Activated naive CD8-positive, alpha-beta T cell treated with anti-CD3 and anti-CD28 coated beads, Interleukin-2, amount 10 ng/mL, durations not matched to agents 7 days and 5 days (primary cell): ENCODE measurements at places on chromosomes 3 and 15.

DNA sequence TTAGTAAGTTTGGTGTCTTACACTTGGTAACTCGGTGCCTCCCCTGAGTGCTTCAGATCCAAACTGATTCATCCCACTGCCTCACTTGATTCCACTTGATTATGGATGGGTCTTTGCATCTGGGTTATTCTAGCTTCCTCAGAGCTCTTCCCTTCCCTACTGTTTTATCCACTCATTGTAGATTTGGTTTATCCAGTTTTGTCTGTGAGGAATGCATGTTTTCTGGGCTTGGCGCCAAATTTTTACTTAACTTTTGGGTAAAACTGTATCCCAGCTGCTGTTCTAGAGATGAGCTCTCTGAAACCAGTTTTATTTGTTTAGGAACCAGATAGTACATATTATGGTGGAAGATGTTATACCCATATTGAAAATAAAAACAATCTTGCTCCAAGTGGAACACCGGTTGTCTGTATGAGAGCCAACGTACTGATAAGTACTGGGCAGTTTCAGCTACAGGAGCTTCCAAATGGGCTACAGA is 20.9 kb downstream of the RAD54L2 start:
- DNase-seq, result no peak

- no peak for DNase-seq
Measured at GRCh38 chr3:123338620-123339061, 110.2 kb downstream of the ADCY5 start.

DNA sequence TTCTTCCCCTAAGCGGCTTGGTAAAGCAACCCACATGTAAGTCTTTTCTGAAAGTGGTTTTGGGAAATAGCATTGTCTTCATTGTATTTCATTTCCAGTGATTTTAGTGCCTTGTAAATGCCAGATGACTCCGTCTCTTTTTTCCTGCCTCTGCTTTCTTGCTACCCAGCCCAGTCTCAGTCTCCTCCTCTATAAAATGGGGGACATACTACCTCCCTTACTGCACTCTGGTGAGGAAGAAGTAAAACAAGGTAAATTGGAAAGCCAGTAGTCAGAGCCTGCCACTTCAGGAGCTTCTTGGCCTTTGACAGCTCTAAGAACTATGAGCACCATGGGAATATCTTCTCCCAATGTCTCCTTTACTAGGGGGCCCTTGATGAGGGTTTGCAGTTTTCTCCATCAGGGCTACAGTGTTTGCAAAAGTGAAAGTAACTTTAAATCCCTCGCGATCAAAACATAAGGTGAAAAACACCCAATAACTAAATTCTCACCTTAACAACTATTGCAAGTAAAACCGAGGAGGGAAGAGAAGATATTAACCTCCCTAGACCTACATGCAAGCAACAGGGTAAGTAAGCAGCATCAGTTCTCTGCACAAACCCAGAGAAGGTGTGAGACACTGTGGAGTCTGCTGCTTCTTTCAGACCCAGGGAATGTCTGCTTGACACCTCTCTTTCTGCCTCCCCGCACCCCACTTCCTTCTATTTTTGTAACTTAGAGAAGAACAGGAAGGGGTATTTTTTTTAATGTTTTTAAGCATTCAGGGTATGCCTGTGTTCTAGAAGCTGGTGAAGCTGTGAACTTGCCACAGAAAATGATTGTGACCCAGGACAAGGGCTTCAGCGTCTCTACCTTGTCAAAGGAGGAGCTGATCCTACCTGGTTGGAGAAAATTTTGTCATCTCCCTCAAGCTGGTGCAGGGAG is 159.1 kb upstream of the EOMES start:
- peak; percentile 44 for DNase-seq

DNA sequence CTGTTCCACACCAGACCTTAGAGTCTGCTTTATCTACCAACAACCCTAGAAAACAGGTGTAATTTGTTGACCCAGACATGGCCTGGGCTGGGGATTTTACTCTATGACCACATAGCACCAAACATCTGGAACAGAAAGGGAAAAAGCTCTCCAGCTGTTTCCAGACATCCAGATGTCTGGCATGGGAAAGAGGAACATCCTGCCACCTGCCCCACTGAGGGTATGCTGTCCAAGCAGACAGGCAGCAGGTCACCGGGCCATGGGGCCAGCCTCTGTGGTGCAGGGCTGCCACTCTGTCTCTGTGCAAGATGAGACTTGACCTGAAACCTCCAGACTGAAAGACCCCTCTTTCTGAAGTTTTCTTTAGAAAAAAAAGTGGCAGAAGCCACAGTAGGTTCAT is 359.3 kb upstream of the ICE2 start:
- no peak for DNase-seq

- DNase-seq, result no peak
Measured at GRCh38 chr15:43868406-43868805, 41.6 kb downstream of the WDR76 start.

- DNase-seq, result no peak
Measured at GRCh38 chr15:34682674-34683073, 72.1 kb downstream of the GJD2 start.

DNA sequence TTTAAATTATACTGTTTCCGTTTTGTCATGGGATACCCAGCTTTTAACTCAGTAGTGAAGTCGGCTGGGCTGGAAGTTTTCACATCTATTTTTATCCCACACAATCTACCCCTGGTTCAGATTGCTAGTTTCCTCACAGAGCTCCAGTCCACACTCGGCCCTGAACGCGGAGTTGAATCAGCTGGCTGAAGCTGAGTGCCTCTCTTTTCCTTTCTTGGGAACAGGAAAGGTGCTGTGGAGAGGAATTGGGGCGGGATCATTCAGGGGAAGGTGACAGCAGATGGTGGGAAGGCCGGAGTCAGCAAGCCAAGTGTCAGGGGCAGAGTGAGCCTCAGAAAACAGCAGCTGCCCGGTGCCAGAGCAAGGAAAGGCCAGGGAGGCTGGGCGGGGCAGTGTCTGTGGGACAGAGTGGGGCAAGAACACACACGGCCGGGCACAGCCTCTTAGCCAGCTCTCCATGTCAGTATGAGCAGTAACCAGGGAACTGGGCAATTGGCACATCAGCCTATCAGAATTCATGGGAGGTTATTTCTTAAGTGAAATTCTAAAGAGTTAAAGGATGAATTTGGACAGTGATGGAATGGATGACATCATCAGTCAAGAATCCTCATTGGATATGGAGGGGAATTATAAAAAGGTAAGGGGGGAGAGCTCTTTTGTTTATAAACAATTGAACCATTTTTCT is 135.7 kb upstream of the IL12A start:
- no peak for DNase-seq

DNA sequence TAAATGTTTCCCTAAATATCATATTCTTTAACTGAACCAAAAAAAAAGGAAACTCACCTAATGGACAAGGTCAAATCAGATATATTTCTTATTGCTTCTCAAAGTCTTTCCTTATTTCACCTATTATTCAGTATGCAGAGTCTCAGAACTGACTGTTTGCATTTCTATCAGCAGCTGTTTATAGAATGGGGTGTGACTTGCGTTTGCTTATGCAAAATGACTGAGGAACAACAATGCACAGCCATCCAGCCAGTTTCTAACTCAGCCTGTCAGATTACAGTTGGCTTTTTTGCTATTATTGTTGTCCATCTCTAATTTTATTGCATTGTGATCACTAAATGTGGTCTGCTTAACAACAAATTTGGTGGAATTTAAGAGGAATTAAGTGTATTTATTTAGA is 40.7 kb downstream of the RAB27A start:
- DNase-seq, result no peak

- no peak for DNase-seq
Measured at GRCh38 chr3:195802795-195803194, 8.9 kb downstream of the MUC4 start.

GRCh38 chr3:197331131-197331530 is 32.7 kb upstream of the DLG1 start:
- DNase-seq, result no peak

DNA sequence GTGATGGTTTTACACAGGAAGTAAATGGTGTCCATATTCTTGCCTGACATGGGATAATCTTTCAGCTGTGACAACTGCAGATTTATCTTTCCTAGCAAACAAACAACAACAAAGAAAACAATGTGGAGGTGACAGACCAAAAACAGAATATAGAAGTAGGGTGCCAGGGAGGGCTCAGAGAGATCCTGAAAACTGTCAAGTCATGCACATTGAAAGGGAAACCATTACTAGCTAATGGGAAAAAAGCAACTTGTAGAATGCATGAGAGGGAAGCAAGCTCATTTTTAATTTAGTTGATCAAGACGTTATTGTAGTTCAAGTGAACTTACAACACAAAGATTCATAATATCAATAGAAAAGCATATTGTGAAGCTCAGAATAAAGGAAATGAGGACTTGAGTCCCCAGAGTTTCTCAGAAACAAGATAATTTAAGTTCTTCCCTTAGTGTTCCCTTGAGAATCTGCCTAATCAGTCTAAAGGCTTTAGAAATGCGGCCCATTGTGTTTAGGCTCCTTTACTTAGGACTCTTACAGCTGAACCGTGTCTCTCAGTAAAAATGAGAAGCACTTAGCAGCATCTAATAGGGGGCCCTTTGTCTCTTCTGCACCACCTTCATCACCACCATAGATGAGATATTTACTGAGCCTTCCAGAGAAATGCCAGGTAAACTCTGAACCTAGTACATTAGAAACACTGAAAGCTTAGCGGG is 115.6 kb upstream of the CADPS start:
- DNase-seq, result no peak

DNA sequence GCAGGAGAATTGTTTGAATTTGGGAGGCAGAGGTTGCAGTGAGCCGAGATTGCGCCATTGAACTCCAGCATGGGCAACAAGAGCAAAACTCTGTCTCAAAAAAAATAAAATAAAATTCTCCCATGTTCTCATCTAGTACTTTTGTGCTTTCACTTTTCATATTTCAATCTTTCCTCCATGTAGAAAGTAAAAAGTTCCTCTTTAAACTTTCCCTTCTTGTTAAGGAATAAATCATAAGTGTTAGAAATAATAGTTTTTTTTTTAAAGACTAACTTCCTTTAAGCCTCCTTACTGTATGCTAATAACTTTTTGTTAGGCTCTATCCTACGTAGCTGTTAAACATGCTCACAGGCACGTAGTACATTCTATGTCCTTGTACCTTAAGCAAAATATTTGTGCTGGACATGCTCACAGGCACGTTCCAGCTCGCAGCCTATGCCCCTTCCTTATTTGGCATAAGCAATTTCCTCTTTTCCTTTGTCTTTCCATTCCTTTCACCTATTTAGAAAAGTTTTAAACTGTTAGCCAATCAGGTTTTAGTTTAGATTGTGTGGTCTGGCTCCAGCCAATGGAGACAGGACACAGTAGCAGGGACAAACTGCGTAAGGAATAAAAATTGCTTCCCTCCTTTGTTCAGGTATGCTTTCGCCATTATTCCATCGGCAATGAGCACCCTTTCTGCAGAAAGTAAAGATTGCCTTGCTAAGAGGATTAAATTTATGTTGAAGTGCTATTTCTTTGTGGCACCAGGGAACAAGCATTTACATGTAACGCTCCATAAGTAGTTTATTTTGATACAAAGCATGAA is 38.9 kb upstream of the PIK3CB start:
- no peak for DNase-seq

DNA sequence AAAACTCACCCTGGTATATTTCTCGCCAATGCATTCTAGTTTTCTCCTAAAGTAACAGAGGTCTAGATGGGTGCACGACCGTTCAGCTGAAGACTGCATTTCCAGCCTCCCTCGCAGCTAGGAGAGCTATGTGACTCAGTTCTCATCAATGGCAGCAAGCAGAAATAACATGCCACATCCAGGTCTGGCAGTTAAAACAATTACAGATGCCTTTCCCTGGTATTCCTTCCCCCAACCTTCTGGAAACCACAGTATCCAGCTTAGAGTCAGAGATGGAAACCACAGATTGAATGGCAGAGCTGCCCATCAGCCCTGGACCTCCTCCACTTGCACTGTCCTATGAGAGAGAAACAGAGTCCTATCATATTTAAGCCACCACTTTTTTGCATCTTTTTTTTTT is 4.8 kb downstream of the HAPLN3 start:
- DNase-seq, result no peak

- no peak for DNase-seq
Measured at GRCh38 chr3:167978071-167978470, 117.7 kb downstream of the GOLIM4 start.

- DNase-seq, result no peak
Measured at GRCh38 chr15:56917652-56918045, 795 bp upstream of the TCF12 start.

DNA sequence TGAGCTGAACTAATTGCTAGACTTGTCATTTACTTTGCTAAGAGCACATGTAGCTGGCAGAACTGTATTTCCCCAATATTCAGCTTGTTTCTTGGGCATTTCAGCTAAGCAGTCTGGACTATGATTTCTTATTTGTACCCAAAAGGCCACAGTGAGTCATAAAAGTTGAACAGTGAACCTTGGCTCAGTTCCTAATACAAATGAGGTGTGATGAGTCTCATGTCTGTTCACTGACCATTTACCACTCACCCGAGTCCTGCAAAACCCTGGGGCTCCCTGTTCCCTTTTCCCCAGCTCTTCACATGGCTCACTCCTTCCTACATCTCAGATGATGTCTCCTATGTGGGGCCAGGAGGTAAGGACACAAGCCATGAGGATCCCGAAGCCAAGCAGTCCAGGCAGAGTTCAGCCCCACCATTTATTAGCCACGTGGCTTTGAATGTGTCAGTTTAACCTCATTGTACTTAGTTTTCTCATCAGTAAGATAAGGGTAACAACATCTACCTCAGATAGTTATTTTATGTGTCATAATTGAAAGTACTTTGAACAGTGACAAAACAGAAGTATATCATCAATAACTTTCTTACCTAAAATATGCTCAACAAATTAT is 239.3 kb downstream of the IL5RA start:
- DNase-seq, result no peak

DNA sequence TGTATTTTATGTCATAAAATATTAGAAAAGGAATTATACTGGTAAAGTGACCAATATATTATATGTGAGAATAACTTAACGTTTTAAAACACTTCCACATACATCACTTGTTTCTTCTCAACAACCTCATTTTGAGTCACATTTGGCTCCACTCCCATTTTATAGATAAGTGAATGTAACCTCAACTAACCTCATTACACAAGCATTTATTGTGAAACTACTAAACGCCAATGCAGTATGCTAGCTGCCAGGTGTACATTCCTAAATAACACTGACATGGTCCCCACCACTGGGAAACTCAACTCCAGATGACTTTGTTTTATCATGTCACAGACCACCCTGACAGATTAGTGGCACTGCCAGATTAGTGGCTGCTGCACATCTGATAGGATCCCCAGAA is 249.7 kb upstream of the CNTN4 start:
- no peak for DNase-seq

GRCh38 chr3:24254649-24255048 is 240.0 kb downstream of the THRB start:
- no peak for DNase-seq
